Activated naive CD4-positive, alpha-beta T cell treated with anti-CD3 and anti-CD28 coated beads, Interleukin-2, amount 50 U/mL, for 16 hours (primary cell): ENCODE measurements at places on chromosomes 1 and 21.

DNA sequence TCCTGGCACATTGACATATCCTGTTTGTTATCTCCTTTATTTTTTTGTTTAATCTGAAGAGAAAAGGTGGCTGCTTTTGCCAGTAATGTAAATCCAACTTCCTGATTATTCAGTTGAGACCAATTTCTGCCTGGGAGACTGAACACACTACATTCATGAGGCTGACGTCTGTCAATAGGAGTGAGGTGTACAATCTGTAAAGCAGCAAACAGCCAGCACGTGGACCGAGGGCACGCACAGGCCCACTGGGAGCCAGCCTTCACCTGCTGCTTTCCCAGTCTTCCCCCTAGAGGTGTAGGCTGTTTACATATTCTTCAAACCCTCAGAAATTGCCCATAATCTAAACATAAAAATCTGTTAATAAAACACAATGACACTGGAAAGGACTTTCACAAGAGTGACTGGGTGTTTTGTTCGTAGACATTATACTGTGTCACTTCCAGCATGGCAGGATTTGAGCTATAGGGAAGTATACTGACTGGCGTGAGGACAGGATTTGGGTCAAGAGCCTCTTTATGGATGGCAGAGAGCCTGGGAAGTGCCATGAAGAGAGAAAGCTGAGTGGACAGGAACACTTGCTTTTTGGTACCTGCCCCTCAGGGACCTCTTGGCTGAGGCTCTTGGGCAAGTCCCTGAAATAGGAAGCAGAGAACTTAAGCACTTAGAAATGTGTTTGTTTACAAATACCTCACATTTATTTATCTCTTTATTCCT lies 552.9 kb upstream of the CAMK1G start:
- DNase-seq, result no peak

- DNase-seq, result no peak
Observed at GRCh38 chr1:28308750-28309149, 20.1 kb upstream of the MED18 start.

- no peak for DNase-seq
Observed at GRCh38 chr1:8241417-8242014, 76.4 kb upstream of the SLC45A1 start.

DNA sequence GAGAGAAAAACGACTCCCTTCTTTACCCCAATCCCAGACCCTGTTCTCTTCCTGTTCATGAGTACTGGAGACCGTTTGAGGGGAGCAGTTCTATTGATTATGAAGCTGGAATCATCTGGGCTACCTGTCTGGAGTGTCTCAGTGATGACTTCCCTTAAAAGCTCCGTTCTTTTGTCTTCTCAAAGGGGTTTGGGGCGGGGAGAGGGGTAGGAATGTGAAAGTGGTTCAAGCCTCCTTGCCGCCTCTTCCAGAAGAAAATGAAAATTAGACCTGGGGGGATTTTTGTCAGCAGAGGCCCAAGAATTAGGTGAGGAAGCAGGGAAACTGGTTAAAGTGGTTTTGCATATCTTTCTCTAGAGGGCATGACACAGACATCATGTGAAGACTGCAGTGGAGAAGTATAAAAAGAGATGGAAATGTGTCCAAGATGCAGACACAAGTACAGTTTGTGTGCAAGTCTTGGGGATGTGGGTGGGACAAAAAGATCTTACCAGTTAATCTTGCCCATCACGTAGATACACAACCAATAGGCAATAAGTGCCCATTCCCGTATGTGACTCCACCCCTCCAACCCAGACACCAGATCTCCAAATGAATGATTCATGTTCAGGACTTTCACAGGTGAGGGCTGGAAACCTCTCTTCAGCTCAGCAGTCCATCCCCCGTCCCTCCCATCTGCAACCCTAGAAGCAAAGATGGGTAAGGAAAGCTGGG lies 470 bp upstream of the MTMR11 start:
- no peak for DNase-seq

GRCh38 chr21:31184876-31185275 lies 146.6 kb upstream of the KRTAP19-8 start:
- DNase-seq, result no peak

DNA sequence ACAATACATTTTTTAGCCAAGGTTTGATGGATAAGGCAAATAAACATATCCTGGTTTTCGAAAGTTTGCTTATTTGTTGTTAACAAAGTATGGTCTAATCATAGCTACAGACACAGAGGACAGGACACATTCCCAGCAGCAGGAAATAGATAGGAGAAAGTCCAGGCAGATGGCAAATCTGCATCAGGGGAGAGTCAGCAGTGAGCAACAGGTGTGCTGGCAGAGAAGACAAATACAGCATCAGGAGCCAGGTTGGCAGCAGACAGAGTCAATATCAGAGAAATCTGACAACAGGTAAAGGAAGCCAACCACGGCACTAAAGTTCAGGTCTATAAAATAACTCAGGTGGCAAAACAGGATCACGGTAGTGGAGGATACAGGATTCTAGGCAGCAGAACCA lies 210.7 kb upstream of the PTBP2 start:
- no peak for DNase-seq

- DNase-seq, result no peak
Observed at GRCh38 chr1:186828611-186829454, at the start of gene PLA2G4A. Gene PLA2G4A, plus strand, starts transcription at chr1:186828949. Its CDS starts 25,406 bp downstream, at chr1:186854355.
